ENCODE measurements at places on chromosomes 11 and 22. TPM values are rescaled to one million over a fixed set of nuclear protein-coding genes. Genes with fewer than 3 reads are reported as not detected.

The HPX gene
- total RNA-seq: 0.36 TPM

The TBX1 gene
- total RNA-seq: not detected

The VSIG10L2 gene
- total RNA-seq: not detected

The B4GAT1 gene
- total RNA-seq: 10.6 TPM

The GANAB gene
- 182 TPM for total RNA-seq

The OR56A1 gene
- total RNA-seq: not detected

The C11orf86 gene
- not detected for total RNA-seq

The RFPL3 gene
- total RNA-seq: not detected

The BDNF gene
- 174 TPM for total RNA-seq

DNA sequence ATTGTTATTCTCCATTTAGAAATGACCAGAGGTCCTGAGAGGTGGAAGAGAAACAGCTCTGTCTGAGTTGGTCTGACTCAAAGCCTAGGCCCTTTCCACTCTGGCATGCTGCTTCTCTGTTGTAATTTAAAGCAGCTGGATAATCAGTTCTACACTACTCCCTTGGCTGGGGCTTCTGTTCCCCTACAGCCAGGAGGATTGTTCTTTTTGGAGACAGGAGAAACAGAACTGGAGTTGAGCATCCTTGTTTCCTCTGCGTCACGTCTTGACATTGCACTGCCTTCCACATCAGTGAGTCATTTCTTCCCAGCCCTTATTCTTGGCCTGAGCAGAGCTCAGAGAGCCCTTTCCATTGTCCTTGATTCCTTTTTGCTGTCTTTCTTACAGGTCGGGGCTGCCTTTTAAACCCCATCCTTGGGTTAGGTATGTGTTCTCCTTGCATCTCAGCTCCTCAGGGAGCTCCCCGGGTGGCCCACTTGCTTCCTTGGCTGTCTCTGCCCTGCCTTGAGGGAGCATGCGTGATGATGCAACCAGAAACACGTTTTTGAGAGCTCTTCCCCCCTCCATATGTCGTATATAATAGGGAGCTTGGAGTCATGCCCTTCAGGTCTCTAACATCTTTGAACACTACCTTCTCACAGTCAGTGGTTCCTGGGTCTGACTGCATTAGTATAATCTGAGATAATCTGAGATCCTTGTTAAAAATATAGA, 35.7 kb downstream of the CYB5R2 start:
- H3K4me1 ChIP-seq: no peaks in the 10 kb centered on the region
- DNase-seq: peak; percentile 65
- no peak overlapping the region for H3K27ac ChIP-seq

- H3K27ac ChIP-seq: no peak overlapping the region
- no peaks in the 10 kb centered on the region for H3K4me1 ChIP-seq
- no peak overlapping the region for H3K4me3 ChIP-seq
- no peak for DNase-seq
- no peaks in the 10 kb centered on the region for H3K27me3 ChIP-seq
Observed at GRCh38 chr11:64216879-64217278, 9.1 kb downstream of the TRPT1 start.

DNA sequence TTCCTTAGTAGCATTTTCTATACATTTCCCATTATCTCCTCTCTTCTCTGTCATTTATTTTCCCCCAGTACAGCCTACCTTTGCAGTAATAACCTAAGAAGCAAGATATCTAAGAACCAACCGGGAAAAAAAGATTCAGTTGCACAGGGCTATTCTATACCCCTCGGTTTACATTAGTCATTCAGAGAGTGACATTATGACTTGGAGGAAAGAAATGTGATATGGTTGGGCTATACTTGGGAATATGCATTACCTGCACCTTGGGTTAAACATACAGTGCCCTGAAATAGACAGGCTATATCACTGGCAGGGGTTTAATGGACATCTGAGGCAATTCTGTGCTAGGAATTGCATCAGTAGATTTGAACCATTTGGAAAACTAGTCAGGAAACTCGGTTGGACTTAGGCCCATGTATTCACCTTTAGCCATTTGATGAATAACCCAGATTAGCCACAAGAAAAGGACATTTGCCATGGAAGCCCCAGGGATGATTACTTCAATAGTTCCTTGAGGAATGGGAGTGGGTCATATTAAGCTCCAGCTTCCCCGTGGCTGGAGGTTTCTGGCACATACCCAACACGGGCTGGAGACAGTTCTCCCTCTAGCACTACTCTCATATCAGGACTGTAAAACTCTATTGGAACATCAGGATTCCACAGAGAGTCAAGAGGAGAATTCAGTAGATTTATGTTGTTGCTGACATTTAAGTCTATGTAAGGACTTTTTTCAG, 973.2 kb downstream of the NTM start:
- no peaks in the 10 kb centered on the region for H3K36me3 ChIP-seq
- H3K4me1 ChIP-seq: no peaks in the 10 kb centered on the region
- peaks cover 11% of the 10 kb centered on the region for H3K27me3 ChIP-seq
- DNase-seq: no peak
- no peak overlapping the region for H3K27ac ChIP-seq

GRCh38 chr22:35330258-35330861, 30.7 kb downstream of the TOM1 start:
- DNase-seq: peak; percentile 86
- no peak overlapping the region for H3K4me3 ChIP-seq
- H3K27me3 ChIP-seq: no peaks in the 10 kb centered on the region
- H3K4me1 ChIP-seq: peaks cover 4% of the 10 kb centered on the region
- peak overlapping the region; percentile 85 for H3K27ac ChIP-seq

DNA sequence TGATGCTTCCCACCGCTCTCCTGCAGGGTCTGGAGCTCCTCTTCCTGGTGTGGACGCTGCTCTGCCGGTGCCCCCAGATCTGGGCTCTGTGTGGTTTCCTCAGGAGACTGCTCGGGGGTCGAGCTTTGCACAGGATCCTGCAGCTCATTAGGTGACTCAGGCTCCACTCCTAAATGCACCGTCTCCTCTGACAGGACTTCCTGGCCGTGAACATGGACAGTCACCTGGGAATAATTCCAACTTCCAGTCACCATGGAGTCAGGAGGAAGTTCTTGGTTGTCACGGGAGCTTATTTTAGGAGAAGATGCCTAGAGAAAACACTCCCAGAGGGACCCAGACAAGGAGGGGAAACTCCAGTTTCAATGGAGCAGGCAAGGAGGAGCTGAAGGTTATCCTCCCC, 11.9 kb downstream of the ZNF202 start:
- H3K4me1 ChIP-seq: no peaks in the 10 kb centered on the region
- H3K27me3 ChIP-seq: no peaks in the 10 kb centered on the region
- H3K4me3 ChIP-seq: no peak overlapping the region
- H3K27ac ChIP-seq: no peak overlapping the region
- peak; percentile 59 for DNase-seq

GRCh38 chr22:45423524-45423923, 10.0 kb downstream of the RIBC2 start:
- no peak overlapping the region for H3K4me3 ChIP-seq
- H3K4me1 ChIP-seq: no peaks in the 10 kb centered on the region
- H3K27me3 ChIP-seq: peaks cover 6% of the 10 kb centered on the region
- no peak overlapping the region for H3K27ac ChIP-seq

- no peaks in the 10 kb centered on the region for H3K27me3 ChIP-seq
- peaks cover 53% of the 10 kb centered on the region for H3K36me3 ChIP-seq
- H3K4me1 ChIP-seq: no peaks in the 10 kb centered on the region
- no peak overlapping the region for H3K4me3 ChIP-seq
Observed at GRCh38 chr22:29509298-29509697, 29.3 kb downstream of the NEFH start.

GRCh38 chr11:16773981-16774935, 35.8 kb downstream of the C11orf58 start:
- no peak for DNase-seq
- H3K27ac ChIP-seq: no peak overlapping the region
- H3K36me3 ChIP-seq: no peaks in the 10 kb centered on the region
- H3K27me3 ChIP-seq: peaks cover 45% of the 10 kb centered on the region

- H3K4me1 ChIP-seq: no peaks in the 10 kb centered on the region
- no peaks in the 10 kb centered on the region for H3K27me3 ChIP-seq
- H3K4me3 ChIP-seq: no peak overlapping the region
- no peak overlapping the region for H3K27ac ChIP-seq
- peak; percentile 49 for DNase-seq
Observed at GRCh38 chr11:4181782-4182721, 87.5 kb downstream of the RRM1 start.

- H3K4me1 ChIP-seq: no peaks in the 10 kb centered on the region
- no peak overlapping the region for H3K27ac ChIP-seq
- no peak for DNase-seq
- H3K27me3 ChIP-seq: no peaks in the 10 kb centered on the region
- no peak overlapping the region for H3K4me3 ChIP-seq
- H3K36me3 ChIP-seq: no peaks in the 10 kb centered on the region
Observed at GRCh38 chr11:30109774-30110173, 92.9 kb upstream of the KCNA4 start.

DNA sequence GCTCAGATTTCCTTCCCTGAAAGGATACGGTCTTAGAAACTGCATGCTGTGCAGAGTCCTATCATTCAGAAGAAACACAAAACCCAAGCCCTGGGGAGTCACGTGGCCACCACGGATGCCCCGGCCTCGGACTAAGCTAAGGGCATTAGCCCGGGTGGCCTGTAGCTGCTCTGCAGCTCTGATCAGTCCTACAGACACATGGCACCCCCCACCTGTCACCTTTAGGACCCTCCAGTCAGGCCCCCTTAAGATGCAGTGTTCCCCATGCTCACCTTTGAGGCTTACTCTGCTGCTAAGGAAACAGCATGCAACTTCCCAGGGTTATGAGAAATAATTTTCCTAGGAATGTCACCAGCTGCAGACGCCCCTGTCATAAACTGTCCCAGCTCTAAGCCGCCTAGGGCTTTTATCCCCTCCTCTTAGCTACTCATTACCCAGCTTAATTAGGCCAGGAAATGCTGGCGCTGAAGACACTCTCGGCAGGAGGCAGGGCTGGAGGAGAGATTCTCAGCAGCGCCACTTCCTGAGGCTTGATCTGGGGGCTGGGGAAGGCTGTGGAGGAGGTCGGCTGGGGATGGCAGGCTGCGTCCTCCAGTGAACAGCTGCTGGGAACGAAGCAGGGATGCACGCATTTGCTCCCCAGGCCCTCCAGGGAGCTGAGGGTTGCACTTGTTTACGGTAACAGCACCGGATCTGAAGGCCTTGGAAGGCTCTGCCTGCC, 47.2 kb upstream of the ADA2 start:
- H3K36me3 ChIP-seq: no peaks in the 10 kb centered on the region
- DNase-seq: no peak
- peaks cover 3% of the 10 kb centered on the region for H3K27me3 ChIP-seq
- no peak overlapping the region for H3K4me3 ChIP-seq
- no peak overlapping the region for H3K27ac ChIP-seq

DNA sequence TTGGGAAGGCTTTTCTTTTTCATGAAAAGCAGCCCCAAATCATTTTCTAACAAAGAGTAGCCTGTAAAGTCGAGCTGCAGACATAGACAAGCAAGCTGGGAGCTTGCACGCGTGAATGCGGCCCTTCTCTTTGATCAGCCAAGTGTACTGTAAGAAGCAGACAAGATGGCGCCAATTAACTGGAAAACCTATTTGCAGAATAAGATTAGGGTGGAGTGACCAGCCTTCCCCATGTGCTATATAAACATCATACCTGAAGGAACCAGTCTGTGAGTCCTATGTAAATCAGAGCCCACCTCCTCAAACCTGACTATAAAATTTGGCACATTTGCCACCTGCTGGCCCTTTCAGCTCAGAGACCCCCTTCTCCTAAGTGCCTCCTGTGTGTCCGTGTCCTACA, 982.7 kb downstream of the OPCML start:
- H3K27me3 ChIP-seq: no peaks in the 10 kb centered on the region
- H3K36me3 ChIP-seq: no peaks in the 10 kb centered on the region
- H3K4me3 ChIP-seq: no peak overlapping the region
- H3K4me1 ChIP-seq: no peaks in the 10 kb centered on the region
- no peak overlapping the region for H3K27ac ChIP-seq
- DNase-seq: no peak

GRCh38 chr11:14101388-14101787, 138.9 kb downstream of the SPON1 start:
- H3K27me3 ChIP-seq: no peaks in the 10 kb centered on the region
- no peak overlapping the region for H3K4me3 ChIP-seq
- H3K27ac ChIP-seq: no peak overlapping the region
- no peaks in the 10 kb centered on the region for H3K36me3 ChIP-seq
